Activated CD4-positive, alpha-beta memory T cell treated with anti-CD3 and anti-CD28 coated beads for 36 hours (primary cell): ENCODE measurements at places on chromosomes 12 and 14.
A peak's percentile ranks its signal among the peaks of the same experiment; 100 is the strongest.

- no peak for DNase-seq
Measured at GRCh38 chr12:58254463-58255100, 313.2 kb downstream of the ATP23 start.

GRCh38 chr12:126171937-126172559 is 1106.8 kb downstream of the AACS start:
- no peak for DNase-seq

GRCh38 chr12:79143803-79144202 is 279.2 kb downstream of the SYT1 start:
- DNase-seq: no peak

- no peak for DNase-seq
Measured at GRCh38 chr12:52518574-52519386, 1.4 kb downstream of the KRT5 start.

GRCh38 chr12:124730455-124730932 is 133.2 kb downstream of the SCARB1 start:
- DNase-seq: no peak

DNA sequence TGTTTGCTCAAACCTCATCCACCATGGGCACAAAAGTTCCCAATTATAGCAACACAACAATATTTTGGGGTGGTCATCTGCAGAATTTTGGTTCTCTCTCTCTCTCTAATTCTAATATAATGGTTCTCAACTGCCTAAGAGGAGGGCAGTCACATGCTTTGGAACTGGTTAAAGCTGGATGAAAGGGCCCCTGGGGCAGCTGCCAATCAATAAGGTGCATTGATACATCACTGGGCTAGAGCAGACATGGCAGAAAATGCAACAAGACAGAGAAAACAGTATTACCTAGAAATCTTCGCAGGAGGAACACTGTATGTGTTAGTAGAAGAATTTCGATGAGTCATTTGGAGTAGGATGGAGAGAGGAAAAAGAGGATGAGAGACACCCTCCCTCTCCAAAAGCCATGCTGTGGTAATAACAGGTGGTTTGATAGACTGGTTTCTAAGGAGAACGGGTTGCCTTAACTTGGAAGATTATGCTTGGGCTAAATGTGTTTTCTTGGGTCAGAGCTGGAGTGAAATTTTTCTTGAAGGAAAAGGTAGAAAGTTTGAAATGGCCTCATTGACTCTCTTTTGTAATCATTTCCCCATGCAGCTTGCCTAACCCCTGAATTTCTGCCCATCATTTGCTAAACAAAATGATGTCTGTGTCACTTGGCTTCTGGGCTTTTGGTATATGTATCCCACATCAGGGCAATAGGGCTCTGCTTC is 67.1 kb upstream of the HIF1A start:
- DNase-seq: no peak

GRCh38 chr14:86050757-86051156 is 520.8 kb downstream of the FLRT2 start:
- DNase-seq: no peak

GRCh38 chr12:131756441-131756840 is 45.6 kb downstream of the SFSWAP start:
- no peak for DNase-seq

- DNase-seq: no peak
Measured at GRCh38 chr12:130846369-130846768, 7.3 kb upstream of the STX2 start.

GRCh38 chr14:99266181-99267178 is 5.5 kb downstream of the BCL11B start:
- peak; percentile 93 for DNase-seq

- DNase-seq: no peak
Measured at GRCh38 chr14:55892906-55893305, 225.3 kb upstream of the PELI2 start.

DNA sequence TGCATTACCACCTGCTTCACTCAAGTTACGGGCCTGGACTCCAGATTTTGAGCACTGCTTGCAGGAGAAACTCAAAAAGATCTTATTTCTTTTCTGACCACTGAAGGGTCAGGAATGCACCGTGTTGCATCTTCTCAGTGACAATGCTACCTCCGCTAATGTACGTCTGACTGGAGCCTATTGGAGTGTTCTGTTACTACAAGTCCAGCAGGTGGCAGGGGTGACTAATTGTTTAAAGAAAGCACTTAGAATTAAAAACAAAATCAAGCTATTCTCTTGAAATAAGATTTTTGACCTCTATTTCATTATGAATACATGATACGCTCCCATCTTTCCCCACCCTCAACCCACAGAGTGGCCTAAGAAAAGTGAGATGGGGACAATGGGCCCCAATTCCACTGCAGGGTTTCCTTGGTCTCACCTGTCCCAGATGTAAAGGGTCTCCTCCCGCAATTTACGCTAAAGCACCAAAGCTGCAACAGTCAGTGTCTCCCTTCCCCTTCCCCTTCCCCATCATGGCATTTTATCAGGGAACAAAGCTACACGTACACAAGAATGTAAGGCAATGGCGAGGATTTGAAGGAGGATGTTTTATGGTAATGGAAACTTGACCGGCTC is 2.2 kb downstream of the TBPL2 start:
- no peak for DNase-seq

GRCh38 chr14:66815687-66816086 is 307.7 kb downstream of the GPHN start:
- no peak for DNase-seq

- DNase-seq: peak; percentile 77
Measured at GRCh38 chr14:99628887-99629618, 15.9 kb upstream of the HHIPL1 start.

DNA sequence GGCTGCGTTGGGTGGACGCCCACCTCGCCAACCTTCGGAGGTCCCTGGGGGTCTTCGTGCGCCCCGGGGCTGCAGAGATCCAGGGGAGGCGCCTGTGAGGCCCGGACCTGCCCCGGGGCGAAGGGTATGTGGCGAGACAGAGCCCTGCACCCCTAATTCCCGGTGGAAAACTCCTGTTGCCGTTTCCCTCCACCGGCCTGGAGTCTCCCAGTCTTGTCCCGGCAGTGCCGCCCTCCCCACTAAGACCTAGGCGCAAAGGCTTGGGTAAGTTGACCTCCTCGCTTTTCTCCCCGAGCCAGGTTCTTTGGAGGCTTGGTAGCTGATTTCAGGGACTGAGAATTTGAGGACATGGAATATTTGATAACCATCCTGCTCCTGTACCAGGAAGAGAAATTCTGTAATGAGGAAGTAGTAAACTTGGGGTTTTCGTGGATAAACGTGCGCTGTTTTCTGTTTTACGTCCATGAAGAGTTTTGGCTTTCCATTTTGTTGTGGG is 530 bp downstream of the APAF1 start:
- DNase-seq: no peak

- DNase-seq: no peak
Measured at GRCh38 chr14:106208794-106209193, 682.4 kb downstream of the TMEM121 start.

GRCh38 chr12:34126239-34126641 is 103.9 kb downstream of the ALG10 start:
- no peak for DNase-seq

DNA sequence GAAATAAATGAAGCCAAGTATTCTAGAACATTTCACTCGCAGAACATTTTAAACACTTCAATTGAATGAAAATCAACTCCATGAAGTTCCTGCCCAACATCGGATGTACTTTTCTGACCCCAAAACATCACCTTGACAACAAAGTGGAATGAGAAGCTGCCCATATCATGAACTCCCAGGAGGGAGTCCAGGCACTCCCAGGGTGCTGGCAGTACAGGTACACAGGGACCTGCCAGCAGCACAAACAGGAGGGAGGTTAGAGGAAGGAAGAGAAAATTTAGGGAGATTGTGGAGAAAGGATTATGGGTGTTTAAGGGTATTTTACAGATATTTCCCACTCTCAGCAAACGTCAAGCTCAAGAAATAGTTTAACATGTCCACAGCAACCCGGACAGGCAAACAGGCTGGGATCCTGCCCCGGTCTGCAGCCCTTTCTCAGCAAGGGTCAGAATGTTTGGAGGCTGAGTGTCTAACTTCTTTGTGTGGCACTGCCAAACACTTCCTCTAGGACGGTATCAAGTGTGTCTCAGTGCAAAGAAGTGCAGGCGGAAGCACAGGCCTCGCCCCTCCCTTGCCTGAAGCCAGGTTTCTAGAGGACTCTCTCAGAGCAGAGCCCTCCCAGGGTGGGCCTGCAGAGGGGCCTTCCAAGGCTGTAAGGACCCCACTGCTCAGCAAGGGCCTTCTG is 72.2 kb downstream of the SETD3 start:
- no peak for DNase-seq
